HCT116 (cell line): ENCODE measurements at places on chromosomes 12 and 14. TPM values are rescaled to one million over a fixed set of nuclear protein-coding genes. Genes with fewer than 3 reads are reported as not detected.

The C14orf132 gene
- 3.4 TPM for total RNA-seq

The CFAP251 gene
- 2.6 TPM for total RNA-seq

The RPS26 gene
- 70.2 TPM for total RNA-seq

The RPGRIP1 gene
- total RNA-seq = not detected

The NR2C1 gene
- 33.7 TPM for total RNA-seq

DNA sequence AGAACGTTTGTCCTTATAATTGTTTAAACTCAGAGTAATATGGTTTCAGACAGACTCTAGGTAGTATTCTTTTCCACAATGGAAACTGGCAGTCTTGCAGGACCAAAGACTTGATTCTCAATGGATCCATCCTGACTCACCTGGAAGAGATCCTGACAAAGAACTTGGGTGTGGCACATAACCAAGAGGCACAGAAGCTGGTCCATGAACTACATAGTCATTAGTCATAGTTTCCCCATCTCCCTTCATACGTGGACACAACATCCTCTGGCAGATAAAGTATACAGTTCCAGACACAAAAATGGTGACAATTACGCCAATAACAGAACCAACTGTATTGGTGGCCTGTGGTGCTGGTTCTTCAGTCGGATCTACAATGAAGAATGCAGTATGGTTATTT is 55.8 kb downstream of the BCL2L14 start:
- no peak for DNase-seq

DNA sequence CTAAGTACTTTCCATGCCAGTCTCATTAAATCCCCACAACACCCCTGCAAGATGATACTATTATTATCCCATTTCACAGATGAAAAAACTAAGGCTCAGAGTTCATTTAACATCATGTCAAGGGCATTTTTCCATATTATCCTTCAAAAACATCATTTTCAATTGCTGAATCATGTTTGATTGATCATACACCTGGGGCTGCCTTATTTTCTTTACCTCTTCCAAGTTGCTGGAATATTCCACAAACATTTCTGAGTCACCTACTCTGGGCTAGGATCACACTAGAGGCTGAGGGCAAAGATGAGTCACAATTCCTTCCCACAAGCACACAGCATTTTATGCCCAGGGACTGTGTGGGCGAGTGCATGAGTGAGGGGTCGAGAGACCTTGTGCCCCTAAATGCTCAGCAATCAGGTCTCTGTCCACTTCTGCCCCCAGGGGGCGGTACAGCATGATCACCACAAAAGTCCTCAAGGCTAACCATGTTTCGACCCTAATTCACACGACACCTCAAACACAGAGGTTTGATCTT is 14.1 kb upstream of the TMEM119 start:
- peak; percentile 72 for DNase-seq

- DNase-seq = peak; percentile 64
Observed at GRCh38 chr14:96098309-96098998, 59.3 kb downstream of the C14orf132 start.

DNA sequence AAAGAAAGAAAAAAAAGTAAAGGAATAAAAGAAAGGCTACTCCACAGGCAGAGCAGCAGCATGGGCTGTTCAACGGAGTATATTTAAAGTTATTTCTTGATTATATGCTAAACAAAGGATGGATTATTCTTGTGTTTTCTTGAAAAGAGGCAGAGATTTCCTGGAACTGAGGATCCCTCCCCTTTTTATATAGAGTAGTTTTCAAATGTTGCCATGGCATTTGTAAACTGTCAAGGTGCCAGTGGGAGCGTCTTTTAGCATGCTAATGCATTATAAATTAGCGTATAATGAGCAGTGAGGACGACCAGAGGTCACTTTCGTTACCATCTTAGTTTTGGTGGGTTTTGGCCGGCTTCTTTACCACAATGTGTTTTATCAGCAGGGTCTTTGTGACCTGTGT is 383.0 kb downstream of the PCNX1 start:
- DNase-seq = no peak

DNA sequence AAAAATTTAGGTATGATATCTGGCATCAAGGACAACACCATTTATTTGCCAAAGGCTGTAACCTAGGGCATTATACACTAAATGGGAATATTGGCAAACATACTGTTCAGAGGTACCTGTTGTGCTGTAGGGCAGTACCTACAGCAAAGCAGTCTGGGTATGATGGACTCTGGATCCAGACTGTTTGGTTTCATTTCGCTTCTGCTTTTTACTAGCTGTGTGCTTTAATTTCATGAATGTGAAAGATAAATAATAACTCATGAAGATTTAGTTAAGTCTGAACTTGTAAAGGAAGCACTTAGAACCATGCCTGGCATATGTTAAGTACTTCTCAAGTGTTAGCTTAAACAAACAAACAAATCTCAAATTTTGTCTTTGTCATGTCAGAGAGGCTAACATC is 17.7 kb upstream of the SLC38A2 start:
- no peak for DNase-seq

DNA sequence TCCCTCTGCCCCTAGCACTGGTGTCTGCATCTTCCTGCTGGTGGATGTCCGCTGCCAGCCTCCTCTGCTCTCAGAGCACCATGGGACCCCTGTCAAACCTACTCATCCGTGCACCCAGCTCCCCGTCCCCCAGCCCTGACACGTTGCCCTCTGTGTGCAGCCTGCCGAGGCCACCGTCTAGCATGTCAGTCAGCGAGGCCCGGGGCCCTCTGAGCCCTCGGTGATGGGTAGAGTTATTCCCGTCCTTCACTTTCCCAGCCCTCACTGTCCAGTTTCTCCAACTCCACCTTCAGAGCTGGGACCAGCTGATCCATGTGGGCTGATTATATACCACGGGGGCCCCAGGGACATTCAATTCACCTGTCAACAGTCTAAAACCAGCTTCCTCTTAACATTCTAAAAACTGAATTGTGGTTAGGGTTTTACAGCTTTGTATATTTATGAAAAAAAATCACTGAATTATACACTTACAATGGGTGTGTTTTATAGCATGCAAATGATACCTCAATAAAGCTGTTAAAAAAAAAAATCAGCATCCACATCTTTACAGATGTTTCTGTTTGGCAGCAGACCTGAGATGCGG is 61.3 kb downstream of the CCDC88C start:
- DNase-seq = no peak
